ENCODE measurements at places on chromosomes 12 and 14. TPM values are rescaled to one million over a fixed set of nuclear protein-coding genes. Genes with fewer than 3 reads are reported as not detected.

DNA sequence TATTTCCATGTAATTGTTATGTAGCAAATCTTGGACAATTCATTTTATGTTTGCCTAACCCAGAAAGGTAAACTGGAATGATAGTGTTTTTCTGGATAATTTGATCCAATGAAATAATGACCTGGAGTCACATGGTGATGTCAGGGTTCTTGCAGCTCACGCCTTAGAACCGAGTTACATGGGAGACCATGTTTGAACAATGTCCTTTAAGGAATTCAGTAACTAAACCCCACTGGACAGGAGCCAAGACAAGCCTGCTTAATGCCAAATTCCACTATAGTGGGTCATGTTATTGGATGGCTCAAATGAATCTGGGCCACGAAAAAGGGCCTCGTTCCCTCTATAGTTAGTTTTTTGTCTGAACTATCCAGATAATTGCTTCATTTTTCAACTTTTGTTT lies 255.8 kb upstream of the HMGA2 start:
- H3K27me3 ChIP-seq: no peaks in the 10 kb centered on the region
- no peaks in the 10 kb centered on the region for H3K36me3 ChIP-seq
- H3K27ac ChIP-seq: peak overlapping the region; percentile 4
- peak; percentile 87 for DNase-seq
- H3K4me3 ChIP-seq: no peak overlapping the region

DNA sequence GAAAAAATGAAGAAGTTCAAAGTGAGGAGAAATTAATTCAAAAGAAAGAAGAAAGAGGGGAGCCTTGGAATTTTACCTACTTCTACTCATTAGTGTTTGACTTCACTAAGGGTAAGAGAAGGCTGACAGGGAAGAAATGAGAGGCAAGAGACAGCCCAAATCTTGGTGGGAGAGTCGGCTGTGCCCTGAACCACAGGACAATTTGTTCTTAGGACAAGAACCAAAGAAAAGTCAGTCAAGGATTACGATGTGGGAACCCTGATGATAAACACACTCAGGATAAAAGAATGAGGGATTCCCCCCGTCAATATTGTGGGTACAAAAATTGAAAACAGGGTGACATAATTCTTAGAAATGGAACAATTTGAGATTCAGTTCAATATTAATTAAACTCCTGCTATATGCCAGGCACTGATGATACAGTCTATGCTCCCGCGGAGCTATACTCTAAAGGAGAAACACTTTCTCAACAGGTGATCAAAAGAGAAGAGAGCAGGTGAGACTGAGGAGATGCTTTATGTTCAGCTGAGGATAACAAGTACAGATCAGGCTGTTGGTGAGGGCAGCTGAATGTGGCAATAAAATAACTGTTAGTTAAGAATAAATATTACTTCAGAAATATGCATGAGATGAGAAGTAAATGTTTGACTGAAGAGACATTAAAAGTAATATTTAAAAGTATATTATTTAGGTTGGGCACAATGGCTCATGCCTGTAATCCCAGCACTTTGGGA lies 175.4 kb downstream of the SLC25A21 start:
- no peak overlapping the region for H3K4me3 ChIP-seq
- H3K36me3 ChIP-seq: no peaks in the 10 kb centered on the region
- no peak for DNase-seq
- no peaks in the 10 kb centered on the region for H3K27me3 ChIP-seq
- H3K27ac ChIP-seq: peak overlapping the region; percentile 60

DNA sequence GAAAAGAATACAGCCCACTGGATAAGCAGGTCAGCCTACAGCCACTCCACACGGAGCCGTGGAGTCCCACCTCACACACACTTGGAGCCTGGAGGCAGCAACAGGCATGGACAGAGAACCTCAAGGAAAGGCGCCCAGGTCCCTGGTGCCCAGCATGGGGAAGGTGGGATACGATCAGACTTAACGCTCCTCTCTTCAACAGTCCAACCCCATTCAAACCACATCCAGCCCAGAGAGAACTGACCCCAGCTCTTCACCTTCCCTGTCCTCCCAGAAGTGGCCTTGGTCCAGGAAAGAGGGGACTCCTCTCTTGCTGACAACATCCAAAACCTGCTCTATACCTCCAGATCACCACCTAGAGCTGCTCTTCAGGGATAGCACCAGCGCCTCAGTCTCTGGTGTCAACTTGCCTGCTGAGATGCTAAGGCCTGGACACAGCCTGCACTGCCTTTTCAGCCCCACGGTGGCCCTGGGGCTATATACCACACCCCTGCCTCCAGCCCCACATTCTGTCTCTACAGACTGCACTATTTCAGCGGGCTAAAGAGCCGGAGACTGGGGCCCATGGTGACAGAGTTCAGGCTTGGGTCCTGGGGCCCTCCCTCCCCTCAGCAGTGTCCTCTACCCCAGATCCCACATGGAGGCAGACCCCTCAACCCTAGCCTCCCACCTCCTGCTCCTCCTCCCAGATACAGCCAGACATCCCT lies 7.0 kb downstream of the ADCY6 start:
- no peaks in the 10 kb centered on the region for H3K27me3 ChIP-seq
- no peaks in the 10 kb centered on the region for H3K36me3 ChIP-seq
- no peak overlapping the region for H3K27ac ChIP-seq
- H3K4me1 ChIP-seq: peaks cover 17% of the 10 kb centered on the region
- H3K4me3 ChIP-seq: no peak overlapping the region

DNA sequence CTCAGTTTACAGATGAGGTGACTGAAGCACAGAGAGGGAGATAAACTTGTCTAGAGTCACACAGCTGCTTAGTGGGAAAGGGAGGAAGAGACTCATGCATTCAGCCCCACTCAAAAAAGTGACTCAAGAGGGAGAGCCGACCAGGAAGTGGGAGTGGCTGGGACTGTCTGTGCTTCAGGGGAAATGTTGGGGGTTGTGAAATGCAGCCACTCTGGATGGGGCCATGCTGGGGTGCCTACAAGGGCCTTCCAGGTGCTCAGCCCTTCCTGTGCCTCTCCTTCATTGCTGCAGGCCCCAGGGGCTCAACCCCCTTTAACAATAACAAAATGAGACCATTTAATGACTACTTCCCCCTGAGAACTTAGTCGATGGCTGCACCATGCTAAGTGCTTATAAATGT lies 41.8 kb downstream of the CACNA1C start:
- peaks cover 50% of the 10 kb centered on the region for H3K27me3 ChIP-seq
- DNase-seq: no peak
- H3K4me3 ChIP-seq: no peak overlapping the region
- no peak overlapping the region for H3K27ac ChIP-seq
- H3K4me1 ChIP-seq: no peaks in the 10 kb centered on the region

- DNase-seq: peak; percentile 36
- no peaks in the 10 kb centered on the region for H3K4me1 ChIP-seq
- 0 out of 2 replicates have a peak, but pooled peaks cover 7% of the 10 kb centered on the region for H3K27me3 ChIP-seq
Observed at GRCh38 chr12:114636723-114637480, 47.1 kb downstream of the TBX3 start.

DNA sequence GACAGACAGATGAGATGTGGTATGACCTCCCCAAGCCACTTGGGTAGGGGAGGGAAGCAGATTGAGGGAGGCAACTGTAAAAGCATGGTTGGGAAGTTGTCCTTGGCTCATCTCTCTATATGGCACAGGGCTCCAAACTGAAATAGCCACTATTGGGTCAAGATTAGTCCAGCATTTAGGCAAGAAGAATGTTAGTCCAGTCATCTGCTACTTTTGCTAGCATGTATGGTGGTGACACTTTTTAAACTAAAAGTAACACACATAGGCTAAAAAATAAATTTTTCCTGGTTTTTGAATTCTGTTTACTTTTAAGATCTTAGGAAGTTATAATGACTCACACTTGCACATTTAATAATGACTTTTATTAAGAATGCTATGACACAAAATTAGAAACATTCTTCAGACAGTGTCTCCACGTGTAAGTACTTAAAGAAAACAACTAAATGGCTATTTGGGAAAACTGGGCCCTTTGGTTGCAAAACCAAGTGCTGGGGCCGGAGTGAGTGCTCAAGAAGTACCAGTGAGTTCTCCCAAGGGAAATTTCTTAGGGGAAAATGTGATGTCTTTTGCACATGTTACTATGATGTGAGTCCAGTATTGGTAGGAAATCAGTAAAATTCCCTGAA lies 179.1 kb upstream of the HIF1A start:
- peaks cover 67% of the 10 kb centered on the region for H3K4me1 ChIP-seq
- H3K36me3 ChIP-seq: no peaks in the 10 kb centered on the region
- no peaks in the 10 kb centered on the region for H3K27me3 ChIP-seq
- DNase-seq: no peak

DNA sequence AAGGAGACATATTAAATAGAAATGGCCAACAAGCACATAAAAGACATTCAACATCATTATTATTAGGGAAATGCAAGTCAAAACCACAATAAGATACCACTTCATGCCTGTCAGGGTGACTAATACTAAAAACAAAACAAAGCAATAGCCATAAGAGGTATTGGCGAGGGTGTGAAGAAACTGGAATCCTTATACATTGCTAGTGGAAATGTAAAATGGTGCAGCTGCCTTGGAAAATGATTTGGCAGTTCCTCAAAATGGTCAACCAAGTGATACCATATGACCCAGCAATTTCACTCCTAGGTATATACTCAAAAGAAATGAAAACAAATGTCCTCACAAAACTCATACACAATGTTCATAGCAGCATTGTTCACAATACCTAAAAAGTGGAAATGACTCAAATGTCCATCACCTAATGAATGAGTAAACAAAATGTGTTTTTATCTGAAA lies 27.0 kb downstream of the GPR135 start:
- no peak overlapping the region for H3K27ac ChIP-seq
- H3K4me3 ChIP-seq: no peak overlapping the region
- H3K36me3 ChIP-seq: no peaks in the 10 kb centered on the region
- no peaks in the 10 kb centered on the region for H3K27me3 ChIP-seq

- H3K36me3 ChIP-seq: no peaks in the 10 kb centered on the region
- H3K27me3 ChIP-seq: no peaks in the 10 kb centered on the region
- H3K4me1 ChIP-seq: peaks cover 12% of the 10 kb centered on the region
- no peak for DNase-seq
Observed at GRCh38 chr14:64812412-64812811, 67.3 kb downstream of the SPTB start.

GRCh38 chr14:76780360-76780759 lies 19.1 kb downstream of the VASH1 start:
- H3K4me3 ChIP-seq: no peak overlapping the region
- no peaks in the 10 kb centered on the region for H3K27me3 ChIP-seq
- DNase-seq: no peak
- H3K36me3 ChIP-seq: no peaks in the 10 kb centered on the region

DNA sequence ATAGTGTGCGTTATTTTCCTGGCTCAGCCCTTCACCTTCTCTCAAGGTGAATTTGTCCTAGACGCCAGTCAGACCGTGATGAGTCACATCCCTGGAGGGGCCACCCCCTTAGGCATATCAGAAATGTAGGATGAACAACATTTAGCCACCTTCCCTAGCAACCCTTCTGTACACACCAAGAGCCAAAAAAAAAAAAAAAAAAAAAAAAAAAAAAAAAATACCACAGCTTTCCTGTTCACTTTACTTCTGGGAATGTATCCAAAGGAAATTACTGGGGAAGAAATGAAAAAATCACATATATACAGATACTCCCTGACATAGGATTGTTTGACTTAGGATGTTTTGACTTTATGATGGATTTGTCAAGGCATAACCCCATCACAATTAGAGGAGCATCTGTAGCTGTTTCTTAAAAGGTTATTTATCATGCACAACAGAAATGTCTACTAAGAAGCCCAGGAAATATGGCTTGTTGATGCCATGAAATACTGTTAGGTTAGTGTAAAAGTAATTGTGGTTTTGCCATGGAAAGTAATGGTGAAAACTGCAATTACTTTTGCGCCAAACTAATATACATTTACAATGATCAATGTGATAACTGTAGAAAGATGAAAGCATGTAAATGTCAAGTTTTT lies 68.2 kb upstream of the BDKRB2 start:
- no peaks in the 10 kb centered on the region for H3K27me3 ChIP-seq
- no peaks in the 10 kb centered on the region for H3K4me1 ChIP-seq
- H3K27ac ChIP-seq: no peak overlapping the region
- no peak overlapping the region for H3K4me3 ChIP-seq
- no peaks in the 10 kb centered on the region for H3K36me3 ChIP-seq
- DNase-seq: peak; percentile 22

GRCh38 chr12:52522346-52523011 lies 2.3 kb upstream of the KRT5 start:
- H3K27me3 ChIP-seq: no peaks in the 10 kb centered on the region
- no peaks in the 10 kb centered on the region for H3K36me3 ChIP-seq
- peaks cover 15% of the 10 kb centered on the region for H3K4me1 ChIP-seq
- H3K4me3 ChIP-seq: no peak overlapping the region
- no peak overlapping the region for H3K27ac ChIP-seq

DNA sequence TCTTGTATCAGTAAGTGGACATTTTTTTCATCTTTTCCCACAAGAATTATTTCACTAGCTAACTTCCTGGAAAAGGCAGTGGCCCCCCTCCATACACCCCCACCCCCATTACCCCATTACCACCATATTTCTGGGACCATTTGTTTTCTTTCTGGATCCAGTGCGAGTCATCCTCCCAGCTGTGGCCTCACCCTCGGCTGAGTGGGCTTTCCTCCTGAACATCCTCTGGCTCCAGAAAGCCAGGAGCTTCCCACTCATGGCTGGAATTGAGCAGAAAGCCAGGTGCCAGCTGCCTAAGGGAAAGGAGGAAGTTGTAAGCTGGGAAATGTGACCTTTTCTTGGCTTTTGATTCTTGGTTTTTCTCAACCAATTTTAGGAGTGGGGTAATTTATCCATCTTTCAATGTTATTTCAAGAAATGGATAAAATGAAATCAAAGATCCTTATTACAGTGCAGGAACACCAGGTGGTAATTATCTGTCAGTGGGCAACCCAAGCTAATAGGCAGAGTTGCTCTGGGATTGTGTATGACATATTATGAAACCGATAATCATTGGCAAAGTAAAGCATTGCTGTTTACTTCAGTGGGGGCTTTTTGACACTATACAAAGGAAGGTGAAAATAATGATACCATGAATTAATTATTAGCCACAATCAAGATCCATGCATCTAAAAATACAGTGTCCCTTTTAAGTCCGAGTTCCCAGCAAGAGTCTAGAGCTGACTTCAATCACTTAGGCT lies 124.6 kb downstream of the KICS2 start:
- H3K36me3 ChIP-seq: peaks cover 27% of the 10 kb centered on the region
- no peaks in the 10 kb centered on the region for H3K27me3 ChIP-seq
- H3K4me3 ChIP-seq: no peak overlapping the region
- no peak for DNase-seq

GRCh38 chr14:53192052-53192760 lies 39.1 kb upstream of the DDHD1 start:
- H3K27me3 ChIP-seq: no peaks in the 10 kb centered on the region
- H3K27ac ChIP-seq: no peak overlapping the region
- peaks cover 5% of the 10 kb centered on the region for H3K4me1 ChIP-seq
- no peaks in the 10 kb centered on the region for H3K36me3 ChIP-seq

DNA sequence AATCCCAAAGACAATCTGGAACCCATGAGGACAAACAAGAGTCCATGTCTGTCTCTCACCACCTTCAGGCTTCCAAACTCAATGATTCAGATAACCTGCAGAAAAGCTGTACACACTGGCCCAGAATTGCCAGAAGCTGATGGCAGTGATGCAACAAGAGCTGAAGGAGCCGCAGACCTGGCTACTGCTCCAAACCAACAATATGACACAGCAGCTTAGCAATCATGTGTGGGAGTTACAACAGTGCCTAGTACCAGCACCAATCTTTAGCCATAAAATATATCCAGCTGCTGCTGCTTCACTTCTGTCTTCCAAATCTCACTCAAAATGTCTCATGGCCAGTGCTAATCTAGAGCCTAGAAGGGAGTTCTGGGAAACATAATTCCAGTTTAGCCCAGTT lies 22.0 kb downstream of the RPS6KA5 start:
- no peaks in the 10 kb centered on the region for H3K27me3 ChIP-seq
- DNase-seq: no peak
- no peak overlapping the region for H3K27ac ChIP-seq
- no peaks in the 10 kb centered on the region for H3K36me3 ChIP-seq

GRIP1 gene
- total RNA-seq: 8.4 TPM

CMAS gene
- total RNA-seq: 25.0 TPM

PSMA6 gene
- total RNA-seq: 307 TPM

DNAJC22 gene
- total RNA-seq: 12.9 TPM
